ENCODE measurements at places on chromosomes 1 and 21.

DNA sequence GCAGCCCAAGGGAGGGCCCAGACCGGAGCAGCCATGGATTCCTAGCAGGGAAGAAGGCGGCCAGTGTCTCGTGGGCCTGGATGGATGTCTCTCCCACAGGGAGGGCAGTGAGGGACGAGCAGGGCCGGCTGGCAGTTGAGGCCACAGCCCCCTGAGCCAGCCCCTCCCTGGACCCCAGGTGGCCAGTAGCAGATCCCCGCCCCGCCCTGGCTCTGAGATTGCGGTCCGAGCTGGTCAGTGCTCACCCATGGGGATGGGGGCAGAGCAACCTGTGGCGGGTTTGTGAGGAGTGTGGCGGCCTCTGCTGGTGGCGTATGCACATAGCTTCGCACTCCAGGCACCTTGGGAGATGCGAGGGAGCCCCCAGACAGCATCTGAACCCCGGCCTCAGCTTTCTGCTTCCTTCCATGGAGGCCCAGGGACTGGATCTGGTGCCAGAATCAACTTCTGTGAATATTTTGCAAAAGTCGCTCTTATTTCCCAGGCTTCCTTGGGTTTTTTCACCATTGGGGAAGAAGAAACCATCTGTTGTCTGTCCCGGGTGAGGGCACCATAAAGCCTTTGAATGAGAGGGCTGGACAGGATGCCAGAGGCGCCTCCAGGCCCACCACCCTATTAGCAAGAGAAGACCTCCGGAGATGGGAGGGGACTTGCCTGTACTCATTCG is 8.4 kb upstream of the KCNN3 start:
- DNase-seq, result peak; percentile 59

DNA sequence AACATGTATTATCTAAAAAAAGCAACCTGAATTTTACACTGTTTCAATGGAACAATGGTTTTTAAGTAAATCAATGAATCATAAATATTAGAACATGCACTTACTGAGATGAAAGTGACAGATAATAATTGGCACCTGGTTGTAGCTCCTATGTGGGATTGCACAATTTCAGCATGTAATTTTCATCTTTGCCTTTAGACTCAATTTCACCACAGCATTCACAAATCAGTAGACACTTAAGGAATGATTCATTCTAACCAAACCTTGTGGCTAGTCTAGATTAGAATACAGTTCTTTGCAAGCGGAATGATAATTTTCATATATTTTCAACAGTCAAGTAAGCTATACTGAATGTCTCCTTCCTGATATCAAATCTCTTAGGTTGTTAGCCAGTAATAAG is 853.4 kb downstream of the KCNT2 start:
- no peak for DNase-seq

DNA sequence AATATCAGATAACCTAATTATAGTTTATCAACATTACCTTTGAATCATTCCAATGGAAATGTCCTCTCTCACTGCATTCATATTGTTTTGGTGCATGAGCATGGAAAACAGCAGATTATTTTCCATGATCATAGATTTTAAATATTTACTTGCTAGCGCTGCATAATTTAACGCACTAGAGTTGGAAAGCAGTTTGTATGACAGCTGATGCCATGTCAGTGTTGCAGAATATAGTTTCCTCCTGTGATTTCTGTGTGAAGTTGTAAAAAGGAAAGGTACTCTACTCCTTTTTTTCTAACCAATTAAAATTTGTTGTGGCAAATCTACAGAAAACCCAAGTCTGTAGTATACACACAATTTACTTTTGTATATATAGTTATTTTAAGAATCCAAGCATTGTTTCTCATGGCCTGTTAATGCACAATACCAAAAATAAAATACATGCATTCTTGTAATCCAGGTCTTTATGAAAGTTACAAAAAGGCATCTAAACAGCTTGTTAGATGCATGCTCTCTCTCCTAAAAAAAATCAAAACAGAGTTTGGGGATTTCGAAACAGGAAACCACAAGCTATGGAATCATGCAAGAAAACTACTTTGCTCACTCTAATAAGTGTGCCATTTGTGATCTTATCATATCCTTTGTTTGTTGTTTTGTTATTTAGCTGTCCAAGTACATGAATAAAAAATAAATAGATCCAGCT is 1.9 kb upstream of the ATG4C start:
- DNase-seq, result no peak

- no peak for DNase-seq
Observed at GRCh38 chr1:81920245-81920740, 119.6 kb downstream of the ADGRL2 start.

DNA sequence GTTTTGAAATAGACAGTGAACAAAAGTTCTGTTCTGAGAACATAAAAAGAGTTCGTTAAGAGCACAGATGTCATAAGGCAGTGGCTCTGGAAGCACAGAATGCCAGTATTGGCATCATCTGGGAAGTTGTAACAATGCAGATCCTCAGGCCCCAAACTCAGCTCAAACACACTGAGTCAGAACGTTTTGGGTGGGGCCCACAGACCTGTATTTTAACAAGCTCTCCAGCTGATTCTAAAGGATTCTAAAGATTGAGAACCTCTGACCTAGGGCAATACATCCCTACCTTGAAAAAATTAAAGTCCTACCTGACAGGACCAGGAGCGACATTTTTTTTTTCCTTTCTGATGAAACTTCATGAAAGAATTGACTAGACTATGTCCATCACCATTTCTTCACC is 13.2 kb downstream of the ARHGEF11 start:
- DNase-seq, result no peak

- DNase-seq, result no peak
Observed at GRCh38 chr1:64917328-64917861, 49.0 kb downstream of the JAK1 start.

GRCh38 chr1:16386454-16387113 is 19.5 kb downstream of the SZRD1 start:
- DNase-seq, result no peak

GRCh38 chr1:34444516-34444915 is 267.8 kb downstream of the C1orf94 start:
- DNase-seq, result no peak

GRCh38 chr1:168365719-168366479 is 85.2 kb downstream of the TBX19 start:
- no peak for DNase-seq

DNA sequence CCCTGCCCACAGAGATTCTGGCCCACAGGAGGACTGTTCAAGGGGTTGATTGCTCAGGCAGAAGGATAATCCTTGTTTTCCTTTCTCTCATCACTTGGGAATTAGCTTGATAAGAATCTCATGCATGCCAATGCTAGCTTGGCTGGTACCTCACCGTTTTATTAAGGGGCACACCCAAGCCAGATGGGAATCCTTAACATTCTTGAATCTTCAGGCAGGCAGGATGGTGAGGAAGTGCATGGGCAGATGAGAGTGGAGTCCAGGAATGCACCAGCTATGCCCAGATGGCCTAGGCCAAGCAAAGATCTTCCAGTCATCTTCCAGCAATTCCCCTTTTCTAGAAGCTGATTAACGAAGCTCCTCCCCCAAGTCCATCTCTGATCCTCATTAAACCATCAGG is 4.1 kb upstream of the LCE7A start:
- DNase-seq, result no peak

GRCh38 chr1:115912116-115912515 is 64.2 kb upstream of the SLC22A15 start:
- DNase-seq, result no peak

GRCh38 chr1:65994223-65994622 is 201.5 kb downstream of the PDE4B start:
- no peak for DNase-seq

GRCh38 chr1:161730050-161730564 is 8.8 kb downstream of the FCRLB start:
- no peak for DNase-seq

GRCh38 chr1:12052997-12053686 is 10.0 kb upstream of the TNFRSF8 start:
- no peak for DNase-seq

DNA sequence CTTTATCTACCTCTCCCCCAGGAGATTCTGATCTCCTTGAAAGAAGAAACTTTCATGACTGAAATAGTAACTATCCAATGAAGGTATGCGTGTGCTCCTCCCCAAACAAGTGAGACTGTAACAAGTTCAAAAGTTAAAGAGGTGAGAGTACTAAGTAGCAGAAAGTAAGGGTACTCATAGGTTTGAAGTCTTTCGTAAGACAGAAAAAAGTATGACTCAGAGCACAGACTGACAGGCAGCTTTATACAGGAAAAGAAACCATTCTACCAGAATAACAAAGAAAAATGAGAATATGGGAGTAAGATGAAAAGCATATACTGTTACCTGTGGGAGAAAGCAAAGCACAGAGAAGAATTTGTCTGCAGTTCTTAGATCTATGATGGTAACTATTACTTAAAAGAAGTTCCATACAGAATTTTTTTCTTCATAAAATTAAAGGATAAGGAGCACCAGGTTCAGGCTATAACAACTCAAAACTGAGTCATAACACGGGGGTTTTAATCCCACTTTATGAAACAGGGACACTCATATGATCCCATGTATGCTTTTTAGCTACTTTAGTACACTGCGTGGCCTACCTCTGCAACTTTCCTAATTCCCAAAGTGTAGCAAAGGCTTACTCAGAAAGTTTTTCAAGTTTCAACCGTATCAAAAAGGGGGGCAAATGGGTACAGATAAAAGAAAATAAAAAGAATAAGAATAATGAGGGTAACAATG is 52.0 kb downstream of the FOXJ3 start:
- no peak for DNase-seq

GRCh38 chr1:32705516-32705915 is 2.9 kb upstream of the SYNC start:
- DNase-seq, result no peak

- DNase-seq, result peak; percentile 46
Observed at GRCh38 chr1:61588736-61589672, 135.9 kb downstream of the TM2D1 start.

- no peak for DNase-seq
Observed at GRCh38 chr1:204520834-204521709, 4.9 kb downstream of the MDM4 start.

DNA sequence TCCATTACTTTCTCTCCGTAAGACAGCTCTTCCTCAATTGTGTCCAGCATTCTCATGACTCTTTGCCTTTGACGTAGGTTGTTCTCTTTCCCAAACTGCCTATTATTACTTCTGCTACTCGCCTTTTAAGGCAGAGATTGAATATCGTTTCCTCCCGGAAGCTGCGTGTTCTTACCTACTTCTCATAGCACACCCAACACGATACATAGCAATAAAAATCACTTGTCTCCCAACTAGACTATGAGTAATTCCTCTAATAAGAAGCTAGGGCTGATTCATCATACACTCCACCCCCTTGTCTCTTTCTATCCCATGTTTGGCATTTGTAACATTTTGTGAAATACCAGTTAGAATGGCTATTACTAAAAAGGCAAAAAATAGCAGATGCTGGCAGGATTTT is 55.8 kb upstream of the SGIP1 start:
- no peak for DNase-seq

- DNase-seq, result no peak
Observed at GRCh38 chr1:190124068-190124467, 353.6 kb downstream of the BRINP3 start.

DNA sequence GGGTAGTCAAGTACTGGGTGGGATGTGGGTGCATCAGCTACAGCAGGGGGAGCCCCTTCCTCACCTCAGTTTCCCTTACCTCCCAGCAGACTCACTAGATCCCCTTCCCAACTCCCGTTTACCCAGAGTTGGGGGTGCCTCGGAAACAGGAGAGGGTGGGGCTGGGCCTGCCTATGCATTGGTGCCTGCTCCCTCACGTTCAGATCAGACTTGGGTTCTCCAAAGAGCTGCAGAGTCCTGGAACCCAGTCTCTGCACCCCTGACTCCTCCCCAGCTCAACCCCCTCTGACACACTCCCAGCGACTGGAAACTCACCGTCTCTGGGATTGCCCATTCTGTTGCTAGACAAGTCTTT is 6.0 kb downstream of the FOXO6 start:
- no peak for DNase-seq

DNA sequence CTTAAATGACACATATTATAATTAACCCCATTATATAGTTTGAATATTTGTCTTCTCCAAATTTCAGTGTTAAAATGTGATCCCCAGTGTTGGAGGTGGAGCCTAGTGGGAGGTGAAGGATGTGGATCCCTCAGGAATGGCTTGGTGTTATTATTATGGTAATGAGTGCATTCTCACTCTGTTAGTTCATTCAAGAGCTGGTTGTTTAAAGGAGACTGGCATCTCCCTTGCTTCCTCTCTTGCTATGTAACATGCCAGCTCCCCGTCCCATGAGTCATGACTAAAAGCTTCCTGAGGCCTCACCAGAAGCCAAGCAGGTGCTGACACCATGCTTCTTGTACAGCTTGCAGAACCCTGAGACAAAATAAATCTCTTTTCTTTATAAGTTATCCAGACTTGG is 1612.7 kb downstream of the AMY1C start:
- no peak for DNase-seq

DNA sequence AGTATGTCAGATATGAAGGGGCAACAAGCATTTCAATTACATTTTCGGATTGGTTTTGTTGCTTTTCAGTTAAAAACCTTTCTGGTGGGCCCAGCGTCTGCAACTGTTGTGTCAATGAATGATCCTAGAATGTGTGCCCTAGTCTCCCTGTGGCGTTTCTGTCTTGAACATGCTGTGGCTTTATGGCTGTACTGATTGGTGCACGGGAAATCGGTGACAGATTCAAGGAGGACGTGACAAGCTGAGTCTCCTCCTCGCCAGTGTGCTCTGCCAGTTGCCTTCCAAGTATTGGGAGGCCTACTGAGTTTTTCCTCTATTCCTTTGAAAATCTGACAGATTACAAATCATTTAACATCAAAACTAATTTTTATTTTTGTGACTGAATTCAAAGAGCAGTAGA is 127.6 kb downstream of the ZP4 start:
- DNase-seq, result no peak

DNA sequence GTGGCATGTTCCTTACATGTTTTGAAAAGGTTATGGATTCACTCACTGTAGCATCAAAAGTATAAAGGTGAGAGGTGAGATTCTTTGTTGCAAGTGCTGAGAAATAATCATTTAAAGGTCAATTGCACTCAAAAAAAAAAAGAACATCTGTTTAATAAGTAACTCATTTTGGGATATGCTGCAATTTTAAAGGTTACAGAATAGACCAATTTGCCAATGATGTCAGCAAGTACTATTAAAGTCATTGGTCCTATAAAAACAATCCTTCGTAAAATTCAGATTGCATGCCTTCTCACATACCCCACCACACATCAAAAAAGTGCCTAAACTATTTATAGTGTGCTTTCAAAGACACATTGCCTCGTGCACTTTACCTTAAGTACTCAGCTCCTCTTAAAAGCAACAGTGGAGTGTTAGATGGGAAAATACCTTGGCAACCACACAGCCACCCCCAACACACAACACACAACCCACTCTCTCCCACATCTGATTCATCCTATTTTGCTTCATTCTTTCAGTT is 218.2 kb upstream of the ADGRL2 start:
- no peak for DNase-seq
